ENCODE measurements at places on chromosomes 16 and 17.

DNA sequence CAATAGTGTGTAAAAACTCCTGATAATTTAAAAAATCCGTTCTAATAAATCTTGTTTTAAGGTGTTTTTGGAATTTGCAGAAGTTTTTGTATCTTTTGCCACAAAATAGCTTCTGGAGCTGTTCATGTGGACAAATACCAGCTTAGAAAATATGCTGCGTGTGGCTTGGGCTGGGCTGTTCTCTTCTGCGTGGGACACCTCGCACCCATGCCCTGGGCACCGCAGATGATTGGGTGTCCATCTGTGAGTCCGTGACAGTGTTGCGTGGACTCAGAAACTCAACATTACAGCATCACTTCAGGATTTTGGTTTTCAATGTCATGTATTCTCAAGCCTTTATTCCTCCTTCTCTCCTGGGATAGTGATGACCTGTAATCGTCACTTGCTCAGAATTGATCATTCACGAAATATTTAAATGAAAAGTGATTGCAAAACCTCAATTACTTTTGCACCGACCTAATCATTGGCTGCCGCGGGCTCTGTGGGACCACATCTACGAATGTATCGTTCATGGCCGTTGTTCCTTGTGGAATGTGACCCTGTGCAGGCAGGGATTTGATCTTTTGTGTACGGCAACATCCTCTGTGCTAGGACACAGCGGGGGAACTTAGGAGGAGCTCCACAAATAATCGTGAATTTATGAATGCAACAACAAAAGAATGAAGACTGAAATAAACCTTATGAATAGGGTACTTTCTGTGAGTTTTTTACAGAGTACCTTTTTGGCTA, 210.3 kb upstream of the FOXF1 start:
- no peak for DNase-seq

DNA sequence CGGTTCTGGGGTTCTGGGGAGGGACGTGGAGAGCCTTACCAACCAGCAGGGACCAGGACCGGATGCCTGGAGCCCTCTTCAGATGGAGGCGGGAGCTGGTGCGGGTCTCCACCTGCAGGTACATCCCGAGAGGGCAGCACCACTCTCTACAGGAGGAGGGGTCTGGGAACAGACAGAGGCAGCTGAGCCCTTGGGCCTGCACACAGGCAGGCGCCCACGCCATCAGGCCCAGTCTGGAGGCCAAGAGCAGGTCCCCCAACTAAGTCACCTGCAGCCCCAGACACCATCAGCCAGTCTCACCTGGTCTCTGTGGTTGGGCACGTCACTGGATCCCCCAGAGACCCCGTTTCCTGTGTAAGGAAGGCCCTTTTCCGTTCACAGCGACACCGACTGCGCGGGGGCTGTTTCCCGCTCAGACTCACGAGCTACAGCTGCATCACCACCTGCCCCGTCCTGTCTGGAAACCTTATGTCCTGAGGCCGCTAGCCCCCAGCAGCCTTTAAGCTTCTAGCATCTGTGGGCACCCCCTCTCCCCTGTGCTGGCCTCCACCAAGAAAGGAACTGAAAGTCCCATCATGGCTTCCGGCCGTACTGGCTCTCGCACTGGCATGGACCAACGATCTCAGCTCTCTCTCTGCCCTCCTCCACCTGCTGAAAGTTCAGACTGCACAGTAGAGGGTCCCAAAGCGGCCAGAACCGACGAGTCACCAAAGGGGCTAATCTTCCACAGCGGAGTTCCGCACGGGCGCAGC, 1.2 kb downstream of the CYBC1 start:
- peak; percentile 58 for DNase-seq

DNA sequence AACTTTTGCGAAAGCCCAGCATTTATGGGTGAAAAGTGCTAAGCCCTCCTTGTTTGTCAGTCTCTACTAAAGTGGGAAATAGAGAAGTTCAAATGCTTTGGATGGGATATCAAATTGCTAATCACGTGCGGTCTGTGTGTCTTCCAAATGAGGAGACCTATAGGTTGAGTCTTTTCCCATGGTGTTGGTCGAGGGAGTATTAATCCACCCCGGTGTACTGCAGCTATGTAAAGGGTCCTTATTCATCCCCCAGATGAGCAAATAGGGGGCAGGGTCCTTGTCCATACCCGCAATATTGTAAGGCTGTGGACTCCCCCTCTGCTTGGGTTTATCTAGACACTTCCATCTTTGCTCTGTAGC, 14.6 kb downstream of the KIAA0513 start:
- DNase-seq: no peak

- no peak for DNase-seq
Observed at GRCh38 chr16:88665148-88665547, 2.3 kb upstream of the MVD start.

- DNase-seq: no peak
Observed at GRCh38 chr17:48551214-48551555, 6.3 kb upstream of the HOXB2 start.

GRCh38 chr16:86229283-86229682, 281.0 kb upstream of the FOXF1 start:
- DNase-seq: no peak

- DNase-seq: no peak
Observed at GRCh38 chr16:874366-875181, 74.0 kb upstream of the GNG13 start.

GRCh38 chr16:28943281-28943680, 7.5 kb upstream of the NFATC2IP start:
- no peak for DNase-seq

DNA sequence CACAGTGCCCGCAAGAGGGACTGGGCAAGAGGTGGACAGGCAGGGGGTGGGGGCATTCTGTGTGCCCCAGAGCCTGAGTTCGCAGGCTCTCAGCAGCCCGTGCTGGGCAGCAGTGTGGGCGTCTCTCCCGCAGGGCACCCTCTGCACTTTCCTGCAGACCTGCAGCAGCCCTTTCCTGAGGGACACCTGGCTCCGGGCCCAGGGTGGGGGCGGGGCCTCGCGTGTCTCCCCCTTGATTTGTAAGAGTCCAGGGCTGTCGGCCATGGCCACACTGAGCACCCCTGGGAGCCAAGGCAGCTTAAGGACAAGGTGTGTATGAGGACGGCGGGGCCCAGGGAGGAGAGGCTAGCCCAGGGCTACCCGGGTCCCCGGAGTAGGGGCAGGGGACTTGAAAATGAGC, 33.4 kb upstream of the SLC38A10 start:
- no peak for DNase-seq

GRCh38 chr17:43211123-43211479, 574 bp upstream of the TMEM106A start:
- DNase-seq: no peak

DNA sequence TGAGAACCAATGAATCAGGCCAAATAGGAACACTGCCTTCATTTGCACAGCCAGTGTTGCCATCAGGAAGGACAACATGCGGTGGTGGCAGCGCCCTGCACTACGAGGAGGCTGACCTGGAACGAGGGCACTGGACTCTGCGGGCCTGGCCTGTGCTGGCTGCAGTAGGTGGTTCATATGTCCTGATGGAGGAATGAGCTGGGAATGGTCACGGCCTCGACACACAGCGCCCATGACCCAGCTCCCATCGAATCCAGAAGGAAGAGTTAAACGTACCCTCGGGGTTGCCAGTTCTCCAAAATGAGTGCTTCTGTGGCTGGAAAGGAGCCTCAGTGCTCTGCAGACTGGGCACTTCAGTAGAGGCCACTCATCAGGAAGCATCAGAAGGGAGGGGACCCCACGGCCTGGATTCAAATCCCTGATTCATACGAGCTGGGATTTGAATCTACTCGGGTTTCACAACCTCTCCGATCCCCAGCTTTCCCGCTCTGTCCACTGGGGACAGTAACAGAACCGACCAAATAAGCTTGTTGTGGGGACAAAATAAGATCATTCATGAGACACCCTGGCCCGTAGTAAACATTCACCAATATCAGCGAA, 85.5 kb downstream of the ZDHHC7 start:
- no peak for DNase-seq

GRCh38 chr17:43601280-43602039, 55.3 kb upstream of the ETV4 start:
- DNase-seq: no peak

GRCh38 chr17:16989953-16990860, 18.3 kb upstream of the TNFRSF13B start:
- DNase-seq: no peak

DNA sequence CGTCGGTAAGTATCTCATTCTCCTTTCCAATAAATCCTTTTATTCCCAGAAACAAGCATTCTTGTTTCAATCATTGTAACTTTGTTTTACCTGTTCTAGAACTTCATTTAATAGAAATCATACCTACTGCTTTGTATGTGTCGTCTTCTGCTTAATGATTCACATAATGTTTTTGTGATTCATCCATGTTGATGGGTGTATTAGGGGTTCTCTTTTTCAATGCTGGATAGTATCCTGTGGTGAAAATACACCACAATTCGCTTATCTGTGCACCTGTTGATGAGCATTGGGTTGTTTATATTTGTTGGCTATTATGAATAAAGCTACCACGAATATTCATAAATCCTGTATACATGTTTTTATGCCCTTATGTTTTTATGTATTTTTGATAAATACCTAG, 703.2 kb downstream of the MAF start:
- DNase-seq: no peak

DNA sequence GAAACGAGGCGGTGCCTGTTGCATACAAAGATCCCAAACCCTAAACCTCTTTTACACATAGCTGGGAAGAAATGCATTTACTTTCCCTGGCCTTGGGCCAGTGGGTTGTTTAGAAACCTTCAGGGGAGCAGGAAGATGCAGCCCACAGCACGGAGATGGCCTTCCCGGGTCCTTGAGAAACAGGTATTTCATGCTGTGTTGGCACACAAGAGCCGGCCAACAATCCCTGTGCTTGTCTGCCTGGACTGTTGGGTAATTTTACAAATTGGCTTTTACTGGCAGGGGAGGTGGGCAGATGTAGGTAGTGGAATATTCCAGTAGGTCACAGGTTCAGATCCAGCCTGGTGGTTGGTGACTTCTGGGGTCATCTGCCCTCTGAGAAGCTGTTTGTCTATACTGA, 148.0 kb downstream of the FOXL1 start:
- no peak for DNase-seq

- no peak for DNase-seq
Observed at GRCh38 chr16:80608946-80609345, 68.2 kb downstream of the DYNLRB2 start.

GRCh38 chr16:68382296-68382718, 66.0 kb downstream of the SMPD3 start:
- no peak for DNase-seq

GRCh38 chr17:64424324-64424849, 24.5 kb upstream of the MILR1 start:
- DNase-seq: no peak

DNA sequence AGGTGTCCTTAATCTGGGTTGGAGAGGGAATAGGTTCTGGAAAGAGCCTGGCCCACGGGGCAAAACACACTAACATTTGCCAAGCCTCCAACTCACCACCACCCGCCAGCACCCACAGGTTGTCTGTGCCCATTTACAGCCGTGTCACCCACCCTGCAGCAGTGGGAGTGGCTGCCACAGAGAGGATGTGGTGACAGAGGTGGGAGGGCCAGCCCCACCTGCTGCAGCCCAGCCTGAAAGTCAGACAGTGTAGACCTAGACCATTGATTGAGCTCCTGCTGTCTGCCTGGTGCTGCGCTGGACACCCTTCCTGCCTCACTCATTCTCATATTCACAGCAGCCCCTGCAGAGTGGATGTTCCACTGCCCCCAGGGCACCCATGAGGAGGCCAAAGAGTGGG, 44.7 kb downstream of the IL21R start:
- DNase-seq: peak; percentile 56

GRCh38 chr16:75287708-75288107, 36.3 kb upstream of the BCAR1 start:
- DNase-seq: no peak

DNA sequence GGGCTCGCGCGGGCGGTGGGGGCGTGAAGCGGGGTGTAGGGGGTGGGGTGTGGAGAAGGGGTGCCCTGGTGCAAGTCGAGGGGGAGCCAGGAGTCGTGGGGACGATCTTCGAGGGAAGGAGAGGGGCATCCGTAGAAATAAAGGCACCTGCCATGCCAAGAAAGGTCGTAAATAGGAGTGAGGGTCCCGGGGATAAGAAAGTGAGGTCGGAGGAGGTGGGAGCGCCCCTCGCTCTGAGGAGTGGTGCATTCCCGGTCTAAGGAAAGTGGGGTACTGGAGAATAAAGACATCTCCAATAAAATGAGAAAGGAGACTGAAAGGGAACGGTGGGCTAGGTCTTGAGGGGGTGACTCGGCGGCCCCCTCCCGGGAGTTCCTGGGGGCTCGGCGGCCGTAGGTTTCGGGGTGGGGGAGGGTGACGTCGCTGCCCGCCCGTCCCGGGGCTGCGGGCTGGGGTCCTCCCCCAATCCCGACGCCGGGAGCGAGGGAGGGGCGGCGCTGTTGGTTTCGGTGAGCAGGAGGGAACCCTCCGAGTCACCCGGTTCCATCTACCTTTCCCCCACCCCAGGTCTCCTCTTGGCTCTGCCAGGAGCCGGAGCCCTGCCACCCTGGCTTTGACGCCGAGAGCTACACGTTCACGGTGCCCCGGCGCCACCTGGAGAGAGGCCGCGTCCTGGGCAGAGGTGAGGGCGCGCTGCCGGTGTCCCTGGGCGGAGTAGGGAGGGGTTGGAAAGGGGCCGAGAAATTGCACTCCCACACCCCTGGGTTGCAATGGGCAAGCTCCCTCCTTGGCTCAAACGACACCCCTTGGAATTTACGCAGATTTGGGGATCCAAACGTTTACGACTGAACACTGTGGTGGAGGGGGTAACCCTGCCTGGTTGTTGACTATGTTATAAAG, 888 bp downstream of the CDH1 start:
- no peak for DNase-seq

DNA sequence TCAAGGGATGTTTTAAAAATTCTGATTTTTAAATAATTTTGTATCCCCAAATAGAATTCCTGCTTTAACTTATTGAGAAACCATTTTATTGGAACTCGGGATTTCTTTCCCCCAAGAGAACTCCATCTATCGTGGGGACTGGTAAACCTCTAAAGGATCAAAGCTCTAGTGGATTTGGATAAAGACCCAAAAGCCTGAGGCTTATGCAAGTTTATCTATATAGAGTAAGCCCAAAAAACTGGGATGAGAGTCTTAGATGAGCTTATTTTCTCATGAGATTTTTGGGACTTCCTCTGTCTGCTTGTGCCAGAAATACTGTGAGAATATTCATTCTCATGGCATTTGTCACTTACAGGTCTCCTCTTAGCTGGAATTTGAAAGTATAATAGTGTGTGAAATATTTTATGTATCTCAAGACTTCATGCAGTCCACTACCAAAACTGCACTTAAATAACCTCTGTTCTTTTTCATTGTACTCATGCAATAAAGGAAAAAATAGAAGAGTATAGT, 333.1 kb downstream of the BCAS3 start:
- DNase-seq: no peak

DNA sequence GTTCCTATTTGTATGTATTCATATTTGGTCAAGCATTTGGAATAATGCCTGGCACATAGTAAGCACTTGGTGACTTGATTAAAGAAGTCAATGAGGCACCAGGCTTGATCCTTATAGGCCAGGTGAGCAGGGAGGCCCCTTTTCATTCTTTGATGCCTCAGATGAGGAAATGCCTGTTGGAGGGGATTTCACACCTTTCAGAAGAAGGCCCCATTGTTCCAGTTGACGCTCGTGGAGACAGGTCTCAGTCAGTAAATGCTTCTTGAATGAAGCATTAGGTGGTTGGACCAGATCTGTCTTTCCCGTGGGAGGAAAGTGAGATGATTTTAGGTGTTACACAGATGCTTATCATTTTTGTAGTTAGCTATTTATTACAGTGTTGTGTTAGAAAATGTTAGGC, 13.0 kb downstream of the LCMT1 start:
- DNase-seq: no peak
